AG10803 (cell line): ENCODE measurements at places on chromosomes 6 and 20.

GRCh38 chr20:10250902-10251301 is 32.3 kb downstream of the SNAP25 start:
- no peak for DNase-seq

- no peak for DNase-seq
Measured at GRCh38 chr6:26367114-26367513, 2.1 kb downstream of the BTN3A2 start.

DNA sequence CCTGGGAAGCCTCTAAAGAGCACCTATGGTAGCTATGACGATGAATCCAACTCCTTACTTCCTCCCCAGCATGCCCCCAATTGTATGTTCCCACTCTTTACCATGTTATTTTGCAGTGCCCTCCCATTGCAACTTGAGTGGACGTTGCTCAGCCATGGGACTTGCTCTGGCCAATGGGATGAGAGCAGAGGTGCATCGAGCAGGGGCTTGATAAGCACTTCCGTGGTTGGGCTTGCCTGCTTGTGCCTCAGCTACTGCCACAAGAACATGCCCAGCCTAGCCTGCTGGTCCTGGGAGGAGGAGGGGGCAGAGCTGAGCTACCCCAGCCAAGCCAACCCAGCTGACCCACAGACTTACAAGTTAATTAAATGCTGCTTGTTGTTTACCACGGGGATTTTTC is 71.1 kb upstream of the CTNNBL1 start:
- no peak for DNase-seq

DNA sequence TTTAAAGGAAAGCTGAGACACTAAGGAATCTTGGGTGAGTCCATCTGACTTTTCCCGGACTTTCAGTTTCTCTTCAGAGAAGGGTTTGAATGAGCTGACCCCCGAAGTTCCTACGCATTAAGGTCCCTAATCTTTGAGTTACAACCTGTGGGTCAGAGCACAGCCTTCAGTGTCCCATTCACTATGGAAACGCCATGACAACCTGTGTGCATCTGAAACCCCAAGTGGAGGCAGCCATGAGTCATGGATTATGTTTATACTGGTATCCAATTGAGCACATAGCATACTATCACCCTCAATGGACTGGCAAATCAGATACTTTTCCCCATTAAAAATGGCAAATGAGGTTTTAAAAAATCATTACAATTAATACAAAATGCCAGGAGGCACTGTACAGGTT is 11.4 kb downstream of the MYLK4 start:
- peak; percentile 25 for DNase-seq

GRCh38 chr6:30963641-30964040 is 19.9 kb upstream of the MUC21 start:
- DNase-seq = no peak

GRCh38 chr20:36957875-36958667 is 6.6 kb upstream of the SAMHD1 start:
- no peak for DNase-seq

DNA sequence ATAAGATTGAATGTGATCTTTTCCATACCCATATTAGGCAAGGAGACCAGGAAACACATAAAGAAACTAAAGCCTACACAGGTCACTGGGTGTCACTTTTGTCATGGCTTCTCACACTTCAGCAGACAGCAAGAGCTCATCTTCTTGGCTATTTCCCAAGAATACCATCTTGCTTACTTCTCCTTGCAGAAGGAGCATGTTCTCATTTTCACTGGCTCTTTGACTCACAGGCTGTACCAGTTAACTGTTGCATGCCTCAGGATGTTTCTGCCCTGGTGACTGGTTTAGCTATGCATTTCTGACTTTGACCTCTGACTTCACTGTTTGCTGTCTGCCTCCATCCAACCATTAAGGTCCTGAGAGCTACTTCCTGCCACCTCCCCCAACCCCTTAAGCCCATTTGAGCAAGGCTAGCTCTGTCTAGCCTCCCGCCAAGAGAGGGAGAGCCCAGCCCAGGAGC is 40.3 kb upstream of the OGFRL1 start:
- DNase-seq = peak; percentile 73

DNA sequence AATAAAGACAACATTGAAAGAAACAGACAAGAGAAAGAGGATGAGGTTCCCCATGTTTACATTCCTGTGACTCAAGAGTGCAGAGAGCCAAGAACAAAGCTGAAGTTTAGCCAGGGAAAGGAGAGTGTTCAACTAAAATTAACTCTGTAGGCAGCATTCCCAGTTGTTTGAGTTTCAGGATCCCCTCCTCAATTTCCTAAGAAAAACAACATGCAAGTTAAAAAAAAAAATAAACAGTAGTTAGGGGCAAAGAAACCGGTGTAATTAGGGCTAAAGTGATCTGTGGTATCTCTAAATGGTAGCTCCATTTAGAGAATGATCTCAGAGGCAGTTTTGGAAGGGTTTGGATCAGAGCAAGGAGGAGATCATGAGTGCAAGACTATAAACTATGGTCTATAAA is 30.9 kb upstream of the RAB23 start:
- DNase-seq = peak; percentile 62

DNA sequence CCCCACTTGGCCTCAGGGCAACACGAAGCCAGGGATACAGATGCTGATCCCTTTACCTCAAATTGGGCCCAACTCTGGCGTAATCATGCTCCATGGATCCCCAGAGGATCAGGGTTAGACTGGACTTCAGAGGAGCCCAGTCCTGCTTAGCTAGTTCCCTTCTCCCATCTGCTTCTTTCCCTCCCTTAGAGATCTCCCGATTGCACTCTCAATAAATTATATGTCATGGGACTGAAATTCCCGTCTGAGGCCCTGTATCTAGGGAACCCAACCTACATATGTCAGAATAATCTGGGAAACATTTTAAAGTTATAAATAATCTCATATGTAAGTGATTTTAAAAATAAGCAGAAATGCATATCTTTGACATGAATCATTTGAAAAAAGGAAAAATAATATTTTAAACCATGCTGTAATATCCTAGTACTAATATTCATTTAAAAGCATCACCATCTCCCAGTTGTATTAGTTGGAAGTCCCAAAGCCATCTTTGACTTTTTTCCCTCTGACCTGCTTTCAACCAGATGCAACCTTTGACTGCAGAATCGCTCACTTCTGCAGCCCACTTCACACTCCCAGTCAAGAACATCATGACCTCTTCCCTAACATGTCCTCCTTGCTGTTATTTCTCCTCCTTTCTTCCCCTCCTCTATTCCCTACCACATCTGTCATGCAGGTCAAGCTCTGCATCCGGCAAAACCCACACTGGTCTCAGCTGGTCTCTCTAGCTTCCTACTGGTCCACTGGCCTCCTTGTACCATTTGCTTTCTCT is 393.6 kb downstream of the BTBD3 start:
- DNase-seq = no peak

- DNase-seq = peak; percentile 87
Measured at GRCh38 chr20:58598211-58599015, 52.7 kb upstream of the STX16 start.

- DNase-seq = no peak
Measured at GRCh38 chr20:48259456-48259855, 474.2 kb upstream of the SULF2 start.

- peak; percentile 51 for DNase-seq
Measured at GRCh38 chr6:30207619-30208295, 5.4 kb downstream of the TRIM26 start.

DNA sequence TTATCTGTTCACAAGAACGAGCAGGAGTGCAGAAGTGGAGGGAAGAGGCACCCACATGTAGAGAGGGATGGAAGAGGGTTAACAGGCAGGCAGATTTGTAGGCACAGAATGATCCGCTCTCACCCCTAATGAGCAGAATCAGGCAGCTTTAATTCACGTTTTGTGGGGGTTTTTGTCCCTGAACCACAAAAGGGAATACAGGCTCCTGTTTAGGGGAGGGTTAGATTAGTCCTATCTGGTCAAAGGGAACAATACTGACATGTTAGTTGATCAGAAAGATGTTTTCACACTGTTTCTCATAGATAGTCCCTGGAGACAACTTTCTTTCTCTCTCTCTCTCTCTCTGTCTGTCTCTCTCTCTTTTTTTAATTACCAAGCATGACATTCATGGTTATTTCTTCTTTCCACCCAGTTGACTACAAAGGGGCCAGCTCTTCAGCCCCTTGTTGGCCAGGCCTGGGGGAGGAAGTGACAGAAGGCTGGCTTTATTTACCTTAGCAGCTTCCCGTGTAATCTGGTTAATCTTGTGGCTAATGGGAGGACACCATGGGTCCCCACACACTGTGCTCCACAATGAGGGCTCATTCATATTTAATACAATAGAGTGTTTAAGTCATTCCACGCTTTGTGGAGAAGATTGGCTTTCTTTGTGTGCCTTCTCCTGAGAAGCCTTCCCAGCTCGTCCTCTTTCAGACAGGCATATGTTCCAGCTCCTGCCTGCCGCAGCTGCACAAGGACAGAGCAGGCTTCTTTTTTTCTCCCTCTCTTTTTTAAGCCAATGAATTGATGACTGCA is 958.8 kb downstream of the TFAP2A start:
- no peak for DNase-seq

- DNase-seq = peak; percentile 68
Measured at GRCh38 chr6:113857556-113858479, 673 bp downstream of the MARCKS start.

GRCh38 chr6:163175301-163175700 is 239.2 kb upstream of the QKI start:
- no peak for DNase-seq

GRCh38 chr6:7954477-7955200 is 44.1 kb upstream of the TXNDC5 start:
- DNase-seq = no peak

- no peak for DNase-seq
Measured at GRCh38 chr6:40661726-40662125, 74.6 kb upstream of the LRFN2 start.

DNA sequence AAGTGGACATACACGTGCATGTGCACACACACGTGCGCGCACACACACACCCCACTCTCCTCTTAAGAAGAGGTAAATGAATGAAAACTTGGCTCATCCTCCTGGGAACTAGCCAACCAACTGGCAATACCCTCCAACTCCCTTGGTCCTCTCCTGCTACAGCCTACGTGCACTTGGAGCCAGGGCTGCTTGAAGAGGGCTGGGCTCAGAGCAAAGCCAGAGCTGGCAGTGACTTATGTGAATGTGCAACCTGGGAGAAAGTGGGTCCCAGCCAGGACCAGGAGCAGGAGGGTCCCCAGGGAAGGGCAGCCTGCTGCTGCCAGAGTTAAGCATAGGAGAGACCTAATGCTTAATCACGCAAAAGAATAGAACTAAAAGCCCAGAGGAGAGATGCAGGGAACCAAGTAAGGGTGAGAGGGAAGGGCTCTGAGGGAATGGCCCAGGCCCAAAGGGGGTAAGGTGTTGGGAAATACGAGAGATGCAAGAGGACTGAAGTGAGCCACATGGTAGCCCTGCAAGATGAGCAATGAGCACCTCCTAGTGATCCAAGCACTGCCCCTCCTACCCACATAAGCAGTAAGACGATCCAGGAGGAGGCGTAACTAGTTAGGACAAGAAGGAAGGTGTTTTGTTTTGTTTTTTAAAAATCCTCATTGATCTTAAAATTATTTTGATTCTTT is 24.7 kb downstream of the TRAF3IP2 start:
- DNase-seq = peak; percentile 77

DNA sequence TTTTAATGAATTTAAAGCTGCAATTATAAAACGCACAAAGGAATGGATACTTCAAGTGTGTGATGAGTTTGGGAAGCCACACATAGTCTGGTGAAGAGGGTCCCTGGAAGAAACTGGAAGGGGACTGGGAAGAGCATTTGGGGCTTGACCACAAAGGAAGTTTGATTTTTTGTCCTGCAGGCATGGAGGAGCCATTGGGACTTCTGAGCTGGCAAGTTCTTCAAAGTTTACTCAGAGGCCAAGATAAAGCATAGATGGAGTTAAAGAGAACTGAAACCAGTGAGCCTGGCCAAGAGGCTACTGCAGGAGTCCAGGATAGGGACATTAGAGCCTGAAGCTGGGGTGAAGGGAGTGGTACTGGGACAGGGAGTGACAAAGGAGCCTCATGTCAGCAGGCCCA is 95.0 kb downstream of the AIG1 start:
- no peak for DNase-seq

DNA sequence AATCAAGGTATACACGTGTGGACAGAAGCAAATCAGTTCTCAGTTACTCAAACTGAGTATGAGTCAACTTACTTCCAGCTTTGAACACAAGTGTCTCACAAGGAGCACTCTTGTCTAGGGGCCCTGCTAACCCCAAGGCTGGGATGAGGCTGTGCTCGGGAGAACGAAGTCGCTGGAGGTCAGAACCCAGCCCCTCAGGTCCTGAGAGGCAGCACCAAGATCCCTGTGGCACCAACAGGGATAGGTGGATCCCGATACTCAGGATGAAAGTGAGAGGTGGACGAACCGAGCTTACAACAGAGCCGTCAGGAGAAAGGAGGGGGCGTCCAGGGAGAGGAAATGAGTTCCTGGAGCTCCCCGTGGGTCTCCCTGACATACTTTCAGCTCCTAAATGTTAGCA is 85.7 kb downstream of the GINS1 start:
- no peak for DNase-seq

GRCh38 chr20:22511943-22512910 is 72.1 kb downstream of the FOXA2 start:
- DNase-seq = no peak

- DNase-seq = no peak
Measured at GRCh38 chr20:36601540-36601939, 4.0 kb upstream of the RAB5IF start.

GRCh38 chr6:125923366-125923877 is 33.1 kb upstream of the HINT3 start:
- DNase-seq = no peak

GRCh38 chr20:15547119-15547518 is 1026.1 kb downstream of the KIF16B start:
- DNase-seq = no peak

DNA sequence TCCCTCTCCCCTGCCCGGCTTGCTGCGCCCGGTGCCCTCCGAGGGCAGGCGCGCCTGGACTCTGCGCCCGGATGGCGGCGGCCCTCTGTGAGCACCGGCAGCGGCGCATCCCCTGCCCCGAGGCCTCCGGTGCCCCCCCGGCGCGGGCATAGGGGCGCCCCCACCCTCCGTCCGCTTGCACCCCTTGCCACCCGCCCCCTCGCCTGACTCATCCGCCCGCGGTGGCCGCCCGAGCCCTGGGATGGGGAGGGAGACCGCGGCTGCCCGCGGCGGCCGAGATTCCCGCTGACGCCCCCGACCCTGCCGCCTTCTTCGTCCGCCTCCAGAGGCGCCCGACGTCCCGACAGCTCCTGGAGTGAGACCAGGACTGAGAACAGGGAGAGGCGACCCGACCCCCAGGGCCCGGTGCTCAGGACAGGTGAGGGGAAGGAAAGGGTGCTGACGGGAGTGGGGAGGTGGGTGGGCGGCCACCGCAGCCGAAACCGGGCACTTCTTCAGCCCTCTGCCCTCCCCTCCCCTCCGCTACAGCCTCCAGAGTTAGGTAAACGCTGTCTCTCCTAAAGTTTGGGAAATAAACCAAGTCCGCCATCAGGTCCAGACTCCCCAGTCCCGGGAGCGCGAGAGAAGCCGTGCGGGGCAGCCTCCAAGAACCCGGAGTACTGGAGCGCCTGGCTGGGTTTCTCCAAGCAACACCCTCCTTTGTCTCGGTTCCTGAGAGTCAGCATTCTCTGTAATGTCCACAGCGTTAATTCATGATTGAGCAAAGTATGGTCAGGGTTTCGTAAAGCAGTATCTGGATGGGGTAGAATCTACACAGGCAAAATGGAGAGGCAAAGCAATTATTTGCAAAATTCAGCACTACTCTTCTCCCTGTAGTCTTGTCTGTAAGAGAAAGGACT is 539 bp downstream of the TMEM200A start:
- peak; percentile 75 for DNase-seq
